Stimulated activated naive CD4-positive, alpha-beta T cell (primary cell): ENCODE measurements at places on chromosomes 2 and 18.

DNA sequence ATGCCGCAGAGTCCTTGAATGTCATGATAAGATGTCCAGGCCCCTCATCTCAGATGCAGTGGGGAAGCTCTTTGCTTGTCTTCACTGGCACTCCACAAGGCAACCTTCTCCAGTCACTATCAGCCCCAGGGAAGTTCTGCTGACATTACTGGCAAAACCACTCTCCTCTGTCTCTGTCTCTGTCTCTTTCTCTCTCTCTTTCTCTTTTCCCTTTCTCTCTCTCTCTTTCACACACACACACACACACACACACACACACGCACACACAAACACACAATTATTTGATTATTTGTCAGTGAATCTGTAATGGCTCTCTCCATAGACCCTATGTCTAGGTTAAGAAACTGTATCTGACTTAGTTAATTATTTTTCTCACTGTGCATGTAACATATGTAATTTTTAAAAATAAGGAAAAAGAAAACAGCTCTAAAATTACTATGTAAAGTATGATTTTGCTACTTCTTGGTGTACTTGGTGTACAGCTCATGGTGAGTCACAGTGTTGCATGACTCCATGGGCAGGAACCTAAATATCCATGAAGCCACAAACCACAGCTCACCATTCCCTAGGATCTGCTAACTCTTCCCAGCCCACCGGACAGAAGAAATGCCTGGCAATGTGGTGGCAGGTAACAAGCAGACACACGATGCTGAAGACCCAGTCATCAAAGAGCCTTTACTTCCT, 594.9 kb upstream of the ID2 start:
- DNase-seq, result no peak

GRCh38 chr2:199956062-199956380, 639 bp downstream of the MAIP1 start:
- DNase-seq, result no peak

DNA sequence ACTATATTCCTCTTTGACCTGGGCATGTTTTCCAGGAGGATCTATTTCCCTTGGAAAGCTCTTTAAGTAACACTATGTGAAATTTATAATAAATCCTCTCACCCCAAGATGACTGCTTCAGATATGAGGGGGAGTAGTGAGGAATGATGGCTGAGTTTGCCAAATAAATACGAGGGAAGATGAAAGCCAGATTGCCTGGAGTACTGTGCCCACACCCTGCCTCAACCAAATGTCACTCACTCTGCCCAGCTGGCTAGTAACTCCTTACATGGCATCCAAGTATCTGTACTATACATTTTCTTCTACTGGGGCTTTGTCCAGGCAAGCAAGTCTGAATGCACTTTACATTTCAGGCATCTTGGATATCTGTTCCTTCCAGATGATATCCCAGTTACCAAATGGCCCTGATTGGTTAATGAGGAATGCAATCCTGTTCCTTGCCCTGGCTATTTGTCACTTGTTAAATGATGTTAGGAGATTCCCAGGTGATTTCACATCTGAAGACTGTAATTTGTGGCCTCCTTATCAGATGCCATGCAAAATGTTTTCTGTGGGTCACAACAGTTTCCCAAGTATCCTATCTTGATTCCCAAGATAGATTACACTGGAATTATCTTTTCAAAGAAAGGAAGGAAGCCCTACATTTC, 191.8 kb downstream of the IKZF2 start:
- no peak for DNase-seq

- DNase-seq, result no peak
These were observed 197.7 kb downstream of the MTX2 start for GRCh38 chr2:176466918-176467452.

- DNase-seq, result no peak
These were observed 120.2 kb upstream of the CREB1 start for GRCh38 chr2:207409517-207409916.

- DNase-seq, result no peak
These were observed 104.8 kb upstream of the CAPN13 start for GRCh38 chr2:30912056-30912455.

DNA sequence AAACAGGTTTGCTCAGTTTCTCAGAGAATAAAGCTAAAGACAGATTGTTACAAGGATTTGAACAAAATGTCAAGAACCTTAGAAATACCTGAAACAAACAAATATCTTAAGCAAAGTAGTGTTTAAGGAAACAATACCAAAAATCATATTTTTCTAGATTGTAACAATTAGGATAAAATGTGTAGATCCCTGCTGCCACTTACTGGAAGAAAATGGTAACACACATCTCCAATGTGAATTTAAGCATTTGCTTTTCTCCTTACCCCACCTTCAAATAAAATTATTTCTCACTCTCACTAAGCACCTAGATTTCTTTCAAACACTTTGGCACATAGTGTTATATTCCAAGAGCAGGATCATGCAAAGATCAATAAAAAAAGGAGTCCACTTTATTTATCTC, 34.9 kb downstream of the SUCLG1 start:
- no peak for DNase-seq

DNA sequence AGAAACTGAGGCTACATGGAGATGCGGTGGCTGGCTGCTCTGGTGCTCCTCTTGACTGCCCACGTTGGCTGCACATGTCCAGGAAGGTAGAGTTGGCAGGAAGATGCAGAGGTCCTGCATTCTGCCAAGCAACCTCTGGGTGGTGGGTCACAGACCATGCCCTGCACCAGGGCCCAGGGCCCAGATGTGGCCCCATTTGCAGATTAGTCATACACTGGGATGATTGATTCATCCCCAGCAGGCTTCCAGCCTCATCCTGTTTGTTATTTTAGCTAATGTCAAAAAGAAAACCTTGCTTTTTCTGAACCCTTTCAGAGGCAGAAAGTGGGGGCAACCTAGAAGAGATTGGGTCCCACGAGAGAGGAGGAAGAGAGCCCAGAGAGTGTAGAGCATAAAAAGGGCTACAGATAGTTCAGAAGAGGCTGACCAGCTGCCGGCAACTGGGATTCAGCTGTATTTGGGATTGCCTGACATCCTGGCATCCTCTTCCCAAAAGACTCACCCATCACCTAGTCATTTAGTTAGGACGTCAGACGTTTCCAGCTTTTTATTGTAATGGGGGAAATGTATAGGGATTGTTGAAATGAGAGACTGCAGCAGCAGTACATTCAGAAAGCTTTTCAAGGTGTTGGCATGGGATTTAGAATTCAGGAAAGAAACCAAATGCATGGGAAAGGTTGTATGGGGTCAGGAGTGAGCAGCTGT, 101.9 kb downstream of the CTIF start:
- no peak for DNase-seq

GRCh38 chr18:830315-830901, 18.4 kb upstream of the YES1 start:
- DNase-seq, result peak; percentile 84

DNA sequence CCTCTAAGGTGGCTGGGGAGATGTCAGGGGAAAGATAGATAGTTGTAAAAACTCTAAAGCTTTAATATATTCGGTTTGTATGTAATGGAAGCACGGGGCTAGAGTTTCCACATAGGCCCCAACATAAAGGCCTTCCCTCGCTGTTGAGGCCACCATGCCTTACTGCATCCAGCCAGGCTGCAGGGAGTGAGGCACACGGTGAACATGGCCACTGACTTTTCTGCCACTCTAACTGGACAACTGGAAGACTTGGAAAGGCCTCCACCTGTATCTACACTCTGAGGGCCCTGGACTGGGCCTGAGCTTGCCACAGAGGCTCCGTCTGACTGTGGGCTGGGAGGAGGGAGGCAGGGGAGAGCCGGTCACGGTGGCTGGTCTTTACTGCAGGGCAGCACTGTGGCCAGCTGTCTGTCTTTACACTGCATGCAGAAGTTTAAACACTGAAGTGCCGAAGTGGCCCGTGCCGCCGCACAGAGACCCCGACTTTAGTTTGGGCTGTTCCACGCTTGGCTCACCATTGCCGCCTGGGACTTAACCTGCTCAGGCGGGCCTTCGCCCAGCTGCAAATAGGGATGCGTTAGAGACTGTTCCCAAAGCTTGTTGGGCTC, 66.7 kb downstream of the EMILIN2 start:
- no peak for DNase-seq

GRCh38 chr2:63851691-63852311, 10.1 kb downstream of the UGP2 start:
- no peak for DNase-seq
